ENCODE measurements at places on chromosomes 7 and 10.

- no peak for DNase-seq
Measured at GRCh38 chr7:106737202-106737562, 76.2 kb upstream of the CCDC71L start.

DNA sequence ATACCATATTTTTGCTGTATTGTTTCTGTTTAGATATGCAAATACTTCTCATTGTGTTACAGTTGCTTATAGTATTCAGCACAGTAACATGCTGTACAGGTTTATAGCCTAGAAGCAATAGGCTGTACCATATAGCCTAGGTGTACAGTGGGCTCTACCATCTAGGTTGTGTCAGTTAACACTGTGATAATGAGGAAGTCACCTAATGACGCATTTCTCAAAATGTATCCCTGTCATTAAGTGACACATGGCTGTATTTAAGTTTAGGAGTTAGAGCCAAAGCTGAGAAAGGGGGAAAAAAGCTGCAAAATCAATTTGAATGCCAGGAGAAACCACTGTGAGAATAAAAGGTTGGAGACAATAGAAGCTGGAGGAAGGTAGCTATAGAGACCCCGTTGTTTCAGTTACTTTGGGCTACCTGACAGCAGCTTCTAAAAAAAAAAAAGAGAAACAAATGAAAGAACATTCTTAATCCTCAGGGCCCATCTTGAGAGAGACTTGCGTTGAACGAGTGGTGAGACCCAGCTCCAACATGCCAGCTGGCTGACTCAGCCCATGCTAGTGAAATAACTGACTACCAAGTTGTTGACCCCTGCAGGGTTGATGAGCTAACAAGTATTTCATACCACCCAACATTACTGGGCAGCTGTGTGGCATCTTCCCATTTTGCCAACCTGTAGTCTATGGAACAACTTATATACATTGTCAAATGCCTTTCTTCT is 8.7 kb downstream of the STARD3NL start:
- DNase-seq = no peak

DNA sequence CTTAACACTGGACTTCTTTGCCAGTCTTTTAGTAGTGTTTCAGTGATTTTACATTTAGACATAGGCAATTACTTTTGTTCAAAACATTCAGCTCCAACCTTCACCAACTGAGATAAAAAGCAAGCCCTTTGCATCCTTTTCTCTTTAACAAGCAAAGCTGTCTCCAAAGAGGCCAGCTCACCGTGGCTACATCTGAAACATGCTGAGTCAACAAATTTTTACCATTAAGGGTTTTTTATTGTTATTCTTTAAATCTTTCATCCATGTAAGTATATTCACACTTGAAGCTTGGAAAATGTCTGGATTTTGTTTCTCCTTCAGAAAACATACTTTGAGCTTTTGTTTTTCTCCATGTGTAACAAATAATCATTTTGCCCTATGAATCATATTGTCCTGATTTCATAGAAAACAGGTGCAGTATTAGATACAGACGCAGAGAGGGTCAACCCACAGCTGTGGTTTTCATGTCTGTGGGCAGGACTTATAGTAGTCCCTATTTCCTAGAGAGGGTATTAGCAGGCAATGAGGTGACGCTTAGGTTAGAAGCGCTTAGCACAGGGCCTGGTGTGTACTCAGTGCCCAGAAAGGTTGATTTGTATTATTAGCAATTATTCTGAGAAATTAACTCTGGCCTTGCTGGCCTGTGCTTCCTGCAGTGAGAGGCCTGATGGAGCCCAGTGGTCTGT is 99.5 kb downstream of the MKI67 start:
- no peak for DNase-seq

GRCh38 chr10:29555746-29556481 is 78.9 kb downstream of the SVIL start:
- peak; percentile 63 for DNase-seq

DNA sequence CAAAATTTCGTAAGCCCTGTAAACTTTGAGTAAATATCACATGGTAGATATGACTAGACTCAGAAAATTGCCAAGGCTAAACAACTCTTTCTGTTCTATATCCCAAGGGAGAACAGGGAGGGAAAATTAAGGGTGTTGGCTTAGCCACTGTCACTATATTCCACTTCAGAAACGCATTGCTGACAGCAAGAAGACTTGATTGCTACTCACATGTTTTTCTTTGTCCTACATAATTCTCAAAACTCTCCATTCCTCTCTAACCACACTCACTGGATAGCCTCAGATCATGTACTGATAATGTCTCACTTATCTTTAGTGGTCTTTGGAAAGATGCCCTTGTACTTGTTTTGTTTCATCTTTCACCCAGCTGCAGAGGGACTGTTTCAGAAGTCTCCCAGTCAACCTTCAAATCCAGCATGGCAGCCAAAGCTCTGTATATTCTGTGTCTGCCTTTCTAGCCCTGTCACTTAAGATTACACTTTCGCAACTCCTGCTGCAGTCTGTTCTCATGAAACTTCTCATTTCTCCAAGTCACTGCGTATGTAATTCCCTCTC is 582.4 kb upstream of the FZD8 start:
- DNase-seq = no peak

GRCh38 chr10:132324186-132324585 is 7.8 kb upstream of the LRRC27 start:
- no peak for DNase-seq

DNA sequence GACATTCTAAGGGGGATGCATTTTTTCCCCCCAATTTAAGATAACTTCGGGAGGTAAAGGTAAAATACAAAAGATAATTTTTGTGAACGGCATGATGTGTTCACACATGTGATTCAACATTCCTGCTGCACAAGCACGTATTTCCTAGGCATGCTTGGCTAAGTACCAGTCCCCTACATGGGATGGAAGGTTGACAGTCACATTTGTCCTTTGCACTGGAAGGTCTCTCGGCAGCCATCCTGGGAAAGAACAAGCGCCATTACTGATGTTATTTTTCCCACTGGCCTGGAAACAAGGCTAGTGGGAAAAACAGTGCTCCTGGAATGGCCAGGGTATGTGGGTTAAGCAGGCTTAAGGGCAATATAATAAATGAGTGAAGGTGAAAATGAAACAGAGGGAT is 276.2 kb upstream of the AOAH start:
- no peak for DNase-seq

GRCh38 chr7:70765651-70766050 is 366.3 kb upstream of the GALNT17 start:
- no peak for DNase-seq

DNA sequence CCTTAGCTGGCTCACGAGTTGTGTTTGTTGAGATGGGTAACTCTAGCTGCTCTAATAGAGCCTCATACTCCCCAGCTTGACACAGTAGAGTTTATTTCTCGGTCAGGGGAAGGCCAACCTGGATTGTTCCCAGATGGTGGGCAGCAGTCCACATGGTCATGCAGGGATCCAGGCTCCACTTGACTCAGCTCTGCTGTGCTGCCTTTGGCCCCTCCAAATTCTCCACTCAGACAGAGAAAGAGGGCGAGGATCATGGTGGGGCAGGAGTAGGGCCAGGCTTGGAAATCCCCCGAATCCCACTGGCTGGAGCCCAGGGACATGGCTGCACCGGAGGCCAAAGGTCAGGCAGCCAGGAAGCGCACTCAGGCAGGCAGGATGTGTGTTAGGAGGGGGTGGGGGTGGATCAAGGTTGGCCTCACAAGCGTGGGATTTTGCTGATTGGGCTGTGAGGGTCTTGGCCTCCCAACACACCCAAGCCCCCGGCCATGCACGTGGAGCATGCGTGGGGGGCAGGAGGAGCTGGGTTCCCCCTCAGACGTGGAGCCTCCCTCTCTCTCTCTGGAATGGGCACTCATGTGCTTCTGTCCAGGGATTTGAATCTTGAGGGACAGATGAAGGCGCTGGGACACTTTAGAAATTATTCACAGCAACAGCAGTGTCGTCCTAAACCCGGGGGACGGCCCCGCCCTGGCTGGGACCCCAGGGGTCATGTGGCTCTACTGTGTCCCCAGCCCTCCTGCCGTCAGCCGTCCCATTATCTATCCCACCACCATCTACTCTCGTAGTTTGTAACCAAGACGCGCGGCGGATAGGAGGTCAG is 44.8 kb downstream of the PDGFA start:
- no peak for DNase-seq

GRCh38 chr10:95391581-95392216 is 100.9 kb upstream of the PDLIM1 start:
- no peak for DNase-seq

DNA sequence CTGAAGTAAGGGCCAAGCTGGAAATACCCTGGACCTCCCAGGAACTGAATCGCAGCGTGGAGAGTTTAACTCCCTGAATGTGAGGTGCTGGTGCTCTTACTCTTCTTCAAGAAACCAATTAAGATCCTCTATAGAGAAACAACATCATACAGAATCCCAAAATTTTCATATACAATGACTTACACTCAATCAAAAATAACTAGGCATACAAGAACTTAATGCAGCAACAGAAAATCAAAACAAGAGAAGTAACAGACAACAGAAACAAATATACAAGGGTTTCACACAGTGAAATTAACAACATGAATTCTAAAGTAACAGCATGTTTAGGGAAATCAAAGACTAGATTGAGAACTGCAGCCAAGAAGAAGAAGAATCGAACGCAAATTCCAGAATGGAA is 37.7 kb downstream of the RNF216 start:
- no peak for DNase-seq

- no peak for DNase-seq
Measured at GRCh38 chr7:20797462-20798080, 10.9 kb upstream of the SP8 start.

DNA sequence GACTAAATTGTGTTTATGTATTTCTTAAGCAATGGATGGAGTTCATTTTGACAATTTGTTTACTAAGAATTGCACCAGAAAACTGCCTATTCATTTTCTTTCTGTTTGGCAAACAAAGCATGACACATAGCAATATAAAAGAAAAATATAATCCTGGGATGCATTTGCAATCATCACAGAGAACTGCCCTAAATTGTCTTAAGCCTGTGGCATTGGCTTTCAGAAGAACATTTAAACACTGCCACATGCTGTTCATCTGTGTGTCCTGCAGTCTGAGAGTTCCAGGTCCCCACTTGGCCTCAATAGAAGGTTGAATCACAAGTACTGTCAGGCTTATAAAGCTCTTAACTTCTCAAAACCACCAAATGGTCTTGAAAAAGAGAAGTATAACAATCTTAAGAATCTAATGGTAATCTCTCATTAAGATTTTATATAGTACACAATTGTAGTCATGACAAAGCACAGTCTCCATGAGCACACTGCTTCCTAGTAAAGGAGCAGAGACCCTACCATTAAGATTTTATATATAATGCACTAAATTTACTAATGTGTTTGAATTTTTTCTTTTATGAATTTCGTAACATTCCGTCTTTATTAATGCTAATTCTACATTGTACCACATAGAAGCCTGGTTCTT is 29.9 kb downstream of the RNLS start:
- peak; percentile 82 for DNase-seq

- DNase-seq = no peak
Measured at GRCh38 chr10:90890347-90890746, 18.6 kb downstream of the RPP30 start.

GRCh38 chr7:70505468-70505867 is 626.5 kb upstream of the GALNT17 start:
- DNase-seq = no peak

DNA sequence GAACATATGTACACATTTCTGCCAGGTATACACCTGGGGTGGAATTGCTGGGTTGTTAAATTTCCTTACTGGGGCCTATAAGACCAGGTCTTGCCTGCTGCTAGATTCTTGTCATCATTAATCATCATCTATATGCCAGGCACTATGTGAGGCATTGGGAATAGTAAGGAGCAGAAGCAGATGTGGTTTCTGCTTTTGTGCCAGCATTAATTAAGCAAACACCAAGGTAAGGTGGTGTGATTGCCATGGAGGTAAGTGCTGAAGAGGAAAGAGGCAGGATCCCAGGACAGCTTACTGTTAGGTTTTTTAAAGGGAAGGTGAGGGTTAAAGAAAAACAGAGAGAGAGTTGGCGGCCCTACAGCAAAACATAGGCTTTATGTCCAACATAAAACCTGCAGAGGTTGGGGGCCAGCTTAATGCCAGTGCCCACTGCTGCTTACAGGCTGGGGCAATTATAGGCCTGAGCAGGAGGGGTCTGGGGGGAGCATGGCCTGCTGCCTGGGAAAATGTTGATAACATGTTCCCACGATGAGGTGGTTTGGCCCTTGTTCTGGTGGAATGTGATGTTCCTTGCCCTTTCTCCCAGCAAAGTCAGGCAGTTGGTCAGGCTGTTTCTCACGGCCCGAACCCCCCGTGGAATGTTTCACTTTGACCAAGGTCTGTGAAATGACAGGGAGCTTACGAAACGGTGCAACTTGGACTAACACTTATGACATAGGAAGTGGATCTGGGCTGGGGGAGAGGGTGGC is 93.9 kb downstream of the RBM20 start:
- DNase-seq = no peak

DNA sequence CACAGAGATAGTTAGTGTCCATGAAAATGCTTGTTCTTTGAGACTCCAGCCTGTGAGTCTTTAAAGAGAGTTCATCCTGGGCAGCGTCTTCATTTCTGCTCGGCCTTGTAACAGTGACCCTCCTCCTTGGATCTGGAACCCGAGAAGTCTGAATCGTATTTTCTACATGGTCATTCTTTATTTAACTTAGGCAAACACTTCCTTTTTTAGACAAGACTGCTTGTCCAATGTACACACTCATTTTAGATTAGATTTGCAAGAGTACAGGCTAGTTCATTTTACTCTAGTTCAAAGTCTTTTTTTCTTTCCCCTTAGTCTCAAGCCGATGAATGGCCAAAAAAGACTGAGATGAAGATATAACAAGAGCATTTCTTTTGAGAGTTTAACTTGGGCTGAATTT is 133.5 kb downstream of the CHN2 start:
- DNase-seq = no peak

GRCh38 chr10:21368022-21368582 is 157.4 kb downstream of the SKIDA1 start:
- DNase-seq = no peak

GRCh38 chr10:86363184-86363832 is 3.3 kb downstream of the GRID1 start:
- DNase-seq = no peak

DNA sequence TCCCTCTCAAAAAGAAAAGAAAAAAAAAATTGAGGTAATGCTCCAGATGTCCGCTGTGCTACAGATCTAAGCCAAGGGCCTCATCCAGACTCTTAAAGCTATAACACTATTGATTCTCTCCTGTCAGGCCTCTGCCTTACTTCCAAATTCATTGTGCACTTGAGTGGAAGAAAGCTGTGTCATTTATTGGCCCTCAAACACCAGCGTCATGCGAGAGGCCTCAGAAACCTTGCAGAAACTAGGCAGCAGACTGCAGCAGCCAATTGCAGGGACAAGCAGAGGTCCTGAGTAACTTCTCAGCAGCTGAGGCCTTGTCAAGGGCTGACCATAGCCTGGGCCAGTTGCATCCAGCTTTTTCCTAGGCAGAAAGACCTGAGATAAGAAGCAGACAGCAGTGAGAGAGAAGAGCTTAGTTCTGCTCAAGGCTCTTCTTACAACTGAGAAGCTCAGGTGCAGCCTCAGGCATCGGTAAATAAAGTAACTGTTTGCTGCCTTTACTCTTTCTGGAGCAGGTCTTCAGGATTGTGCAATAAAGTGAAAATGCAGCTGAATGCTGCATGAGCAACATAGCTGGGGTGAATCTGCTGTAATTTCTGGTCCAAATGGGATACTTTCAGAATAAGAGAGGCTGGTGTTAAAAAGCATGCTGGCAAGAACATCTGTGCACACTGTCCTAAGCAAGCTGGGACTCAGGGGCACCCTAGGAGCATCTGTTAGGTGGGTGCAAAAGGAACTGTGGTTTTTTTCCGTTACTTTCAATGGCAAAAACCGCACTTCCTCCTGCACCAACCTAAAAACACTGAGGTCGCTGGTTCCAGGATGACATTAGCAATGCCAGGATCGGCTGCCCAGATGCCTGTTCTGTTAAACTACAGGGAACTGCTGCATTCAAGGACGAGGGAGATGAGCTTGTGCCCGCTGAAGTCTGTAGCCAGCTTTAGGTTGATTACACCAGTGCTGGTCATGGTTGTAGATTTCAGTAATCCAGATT is 181.8 kb upstream of the PFKP start:
- DNase-seq = no peak

All from AG09309 (cell line).